ENCODE measurements at places on chromosomes 1 and 21.

GRCh38 chr1:29603622-29604021 lies 367.3 kb downstream of the PTPRU start:
- no peak for DNase-seq

DNA sequence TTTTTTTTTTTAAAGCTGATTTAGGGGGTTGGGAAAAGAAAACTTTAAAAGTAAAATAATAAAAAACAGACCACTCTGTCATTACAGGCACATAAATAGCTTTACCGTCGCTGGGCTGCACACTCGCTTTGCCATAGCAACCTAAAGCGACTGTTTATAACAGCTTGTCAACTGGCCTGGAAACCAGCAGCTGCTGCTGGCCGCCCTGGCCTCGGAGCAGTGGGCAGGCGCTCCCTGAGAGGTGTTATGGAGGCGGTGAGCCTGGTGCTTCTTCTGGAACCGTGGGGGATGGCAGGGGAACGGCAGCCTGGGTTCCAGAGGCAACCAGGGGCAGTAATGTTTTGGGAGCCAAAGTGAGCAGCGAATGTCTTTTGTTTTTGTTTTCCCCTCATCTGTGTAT lies 45.7 kb downstream of the ATP2B4 start:
- peak; percentile 57 for DNase-seq

GRCh38 chr1:162285149-162285561 lies 91.5 kb downstream of the SPATA46 start:
- no peak for DNase-seq

DNA sequence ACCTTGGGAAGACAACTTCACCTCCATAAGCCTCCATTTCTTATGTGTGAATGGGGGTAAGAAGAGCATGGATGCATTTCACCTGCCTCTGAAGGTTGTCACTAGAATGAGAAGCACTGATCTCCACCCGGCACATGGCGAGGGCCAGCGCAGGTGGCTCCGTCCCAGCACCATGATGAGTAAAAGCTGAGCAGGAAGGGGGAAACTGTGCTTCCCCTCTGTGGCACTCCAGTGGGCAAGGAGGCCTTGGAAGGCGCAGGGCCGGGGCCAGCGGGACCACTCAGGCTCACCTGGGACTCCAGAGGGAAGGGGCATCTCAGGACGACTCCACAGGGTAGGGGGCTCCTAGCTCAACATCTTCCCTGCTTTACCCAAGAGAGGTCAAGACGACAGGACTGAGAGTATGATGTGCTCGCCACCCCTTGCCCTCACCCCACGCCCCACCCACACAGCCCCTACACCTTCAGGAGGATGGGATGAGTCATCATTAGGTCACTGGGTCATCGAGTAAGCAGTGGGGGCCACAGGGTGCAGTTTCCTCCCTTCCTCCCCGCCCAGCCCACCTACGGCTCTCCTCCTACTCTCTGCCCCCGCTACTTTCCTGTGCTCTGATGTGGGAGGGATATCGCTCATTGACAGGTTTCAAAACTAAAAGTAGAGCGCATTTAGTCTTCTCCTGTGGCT lies 112.1 kb downstream of the HIVEP3 start:
- DNase-seq: no peak

DNA sequence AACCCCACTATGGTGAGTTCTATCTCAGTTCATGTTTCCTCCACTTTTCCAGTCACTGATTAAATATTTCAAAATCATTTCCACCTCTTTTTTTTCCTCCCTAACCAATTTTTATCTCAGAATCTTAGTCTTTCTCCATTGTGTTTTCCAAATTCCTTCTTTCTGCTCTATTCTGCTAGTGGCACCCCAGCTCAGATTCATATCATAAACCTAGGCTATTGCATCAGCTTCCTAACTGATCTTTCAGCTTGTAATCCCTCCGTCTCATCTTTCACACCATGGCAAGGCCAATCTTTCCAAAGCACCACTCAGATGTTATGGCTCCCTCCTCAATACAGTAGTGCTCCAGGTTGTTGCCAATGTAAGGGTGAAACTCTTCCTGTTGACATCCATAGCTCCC lies 631.9 kb downstream of the PLPP3 start:
- DNase-seq: no peak

GRCh38 chr1:116256286-116256649 lies 116.8 kb upstream of the ATP1A1 start:
- no peak for DNase-seq

DNA sequence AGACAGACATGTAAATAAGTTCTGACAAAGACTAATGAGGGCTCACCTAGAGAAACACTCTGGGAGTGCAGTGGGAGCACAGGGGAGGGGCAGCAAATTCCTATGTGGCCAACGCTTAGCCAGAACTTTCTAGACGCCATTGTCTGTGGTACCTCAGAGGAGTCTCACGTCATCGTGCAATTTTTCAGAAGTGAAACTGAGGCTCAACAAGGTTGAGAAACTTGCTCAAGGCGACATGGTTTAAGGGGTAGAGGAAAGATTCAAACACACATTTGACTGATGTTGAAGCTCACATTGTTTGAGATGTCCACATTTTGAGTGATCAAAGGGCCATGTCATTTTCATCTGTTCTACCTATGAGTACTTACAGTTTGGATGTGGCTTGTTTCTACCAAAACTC lies 152.6 kb upstream of the LMO4 start:
- no peak for DNase-seq

DNA sequence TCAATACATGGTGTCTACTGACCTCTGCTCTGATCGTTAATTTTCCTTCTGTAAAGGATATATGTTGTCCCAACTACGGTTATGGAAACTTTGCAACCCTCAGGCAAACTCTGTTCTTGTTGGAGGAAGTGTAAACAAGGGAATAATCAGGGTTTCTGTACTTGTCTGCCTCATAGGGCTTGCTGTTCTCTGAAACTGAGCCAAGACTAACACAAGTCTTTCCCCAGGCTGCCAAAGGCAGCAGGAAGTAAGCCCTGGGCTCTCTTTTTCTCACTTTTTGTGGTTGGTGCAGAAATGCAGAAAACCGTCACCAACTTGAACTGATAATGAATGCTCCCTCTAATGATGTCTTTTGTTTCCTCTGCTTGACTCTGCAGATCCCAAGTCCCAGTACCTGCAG lies 7.6 kb downstream of the CYP4X1 start:
- no peak for DNase-seq

GRCh38 chr1:31815307-31815645 lies 546 bp downstream of the SPOCD1 start:
- DNase-seq: peak; percentile 2

DNA sequence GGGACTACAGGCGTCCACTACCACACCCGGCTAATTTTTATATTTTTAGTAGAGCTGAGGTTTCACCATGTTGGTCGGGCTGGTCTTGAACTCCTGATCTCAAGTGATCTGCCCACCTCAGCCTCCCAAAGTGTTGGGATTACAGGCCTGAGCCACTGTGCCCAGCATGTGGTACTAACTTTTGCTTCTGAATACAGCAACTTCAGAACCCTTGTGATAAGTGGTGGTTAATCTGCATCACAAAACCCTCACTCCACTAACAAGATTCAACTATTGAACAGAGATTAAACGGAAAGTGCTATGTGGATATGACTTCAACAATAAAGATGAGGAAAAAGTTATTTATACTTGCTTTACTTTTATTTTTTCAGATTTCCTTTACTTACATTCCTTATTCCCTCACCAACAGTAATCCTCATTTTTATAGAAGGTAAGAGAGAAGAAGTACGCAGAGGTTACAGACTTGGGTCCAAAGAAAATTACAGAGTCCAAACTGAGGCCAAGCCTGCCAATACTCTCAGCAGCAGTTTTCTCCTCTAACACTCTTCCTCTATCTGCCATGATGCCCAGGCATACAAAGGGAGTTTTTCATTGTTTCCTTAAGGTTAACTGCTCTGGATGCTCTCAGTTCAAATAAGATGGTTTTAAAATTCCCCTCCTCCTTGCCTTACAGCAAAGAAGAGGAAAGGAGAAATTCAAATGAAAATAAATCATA lies 44.3 kb downstream of the SLC16A1 start:
- DNase-seq: no peak

DNA sequence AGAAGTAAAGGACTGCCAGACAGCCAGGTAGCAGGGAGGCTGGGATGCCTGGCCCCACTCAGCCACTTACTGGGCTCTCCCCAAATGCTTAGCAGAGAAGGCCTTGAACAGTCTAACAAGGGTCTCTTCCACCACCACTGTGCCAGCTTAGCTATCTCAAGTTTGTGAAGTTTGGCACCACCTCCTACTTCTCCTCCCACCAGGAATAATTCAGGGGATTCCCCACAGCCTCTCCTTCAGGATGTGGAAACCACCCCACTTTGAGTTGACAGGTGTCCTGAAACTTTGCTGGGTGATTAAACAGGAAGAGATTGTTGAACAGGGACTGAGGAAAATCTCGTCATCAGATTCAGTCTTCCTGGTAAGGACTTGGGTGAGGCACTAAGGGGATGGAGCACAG lies 59.4 kb upstream of the ATP1B1 start:
- no peak for DNase-seq

DNA sequence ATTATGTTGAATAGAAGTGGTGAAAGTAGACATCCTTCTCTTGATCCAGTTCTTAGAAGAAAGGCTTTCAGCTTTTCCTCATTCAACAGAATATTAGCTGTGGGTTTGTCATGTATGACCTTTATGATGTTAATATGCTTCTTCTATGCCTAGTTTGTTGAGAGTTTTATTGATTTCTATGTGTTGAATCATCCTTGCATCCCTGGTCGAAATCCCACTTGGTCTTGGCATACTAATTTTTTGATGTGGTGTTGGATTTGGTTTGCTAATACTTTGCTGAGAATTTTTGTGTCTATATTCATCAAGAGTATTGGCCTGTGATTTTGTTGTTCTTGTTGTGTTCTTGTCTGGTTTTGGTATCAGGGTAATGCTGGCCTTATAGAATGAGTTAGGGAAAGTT lies 20.9 kb downstream of the CD55 start:
- no peak for DNase-seq

DNA sequence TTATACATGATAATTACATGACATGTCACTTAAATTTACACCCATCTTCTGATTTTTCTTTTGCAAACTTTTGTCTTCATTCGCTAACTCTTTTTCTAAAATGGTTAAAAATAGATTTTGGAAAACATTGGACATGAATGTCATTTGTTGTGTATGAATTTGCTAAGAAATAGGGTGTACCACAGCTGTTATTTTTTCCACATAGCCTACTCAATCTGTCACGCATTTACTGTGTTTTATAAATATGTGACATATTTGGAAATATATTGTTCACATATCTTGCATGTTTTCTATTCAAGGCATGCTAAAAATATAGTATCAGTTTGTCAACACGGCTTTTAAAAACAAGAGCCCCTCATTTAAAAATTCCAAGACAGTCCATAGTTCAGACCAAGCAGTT lies 47.9 kb upstream of the TARBP1 start:
- no peak for DNase-seq

GRCh38 chr1:115762779-115763178 lies 5.7 kb downstream of the CASQ2 start:
- no peak for DNase-seq

GRCh38 chr1:91172541-91172940 lies 150.7 kb upstream of the ZNF644 start:
- DNase-seq: no peak

- DNase-seq: peak; percentile 58
Observed at GRCh38 chr21:44337941-44338895, 972 bp downstream of the CFAP410 start.

DNA sequence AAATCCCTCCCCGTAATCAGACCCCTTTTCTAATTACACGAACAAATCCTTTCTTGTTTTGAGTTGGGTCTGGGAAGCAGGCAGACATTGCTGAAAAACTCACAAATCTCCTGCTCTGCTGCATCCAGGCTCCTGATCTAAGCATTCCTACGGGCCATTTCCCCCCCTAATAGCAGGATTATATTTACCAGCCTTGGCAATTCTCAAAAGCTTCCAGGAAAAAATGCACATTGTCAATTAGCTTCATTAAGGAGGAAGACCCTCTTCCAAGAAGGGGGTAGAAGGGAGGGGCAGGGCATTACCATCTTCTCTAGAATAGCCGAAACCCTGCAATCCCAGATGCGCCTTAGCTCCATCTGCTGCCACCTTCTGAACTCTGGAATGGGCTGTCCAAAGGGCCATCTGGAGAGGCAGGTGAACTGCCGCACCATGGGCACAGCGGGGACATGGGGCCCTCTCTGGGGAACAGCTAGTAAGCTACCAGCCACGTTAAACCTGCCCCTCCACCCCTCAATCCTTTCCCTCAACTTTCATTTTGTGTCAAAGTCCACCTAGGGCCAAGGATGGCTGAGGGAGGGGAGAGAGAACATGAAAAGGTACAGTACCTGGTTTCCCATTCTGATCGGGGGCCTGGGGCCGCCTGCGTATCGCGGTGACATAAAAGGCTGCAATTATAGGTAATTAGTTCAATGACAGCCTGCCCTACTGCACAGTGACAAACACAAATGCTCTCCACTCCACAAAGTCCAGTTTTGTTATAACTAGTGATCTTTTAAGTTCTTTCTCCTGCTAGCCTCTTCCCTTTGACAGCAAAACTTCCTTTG lies 56.8 kb downstream of the MRPL37 start:
- DNase-seq: no peak

- no peak for DNase-seq
Observed at GRCh38 chr1:15258833-15259621, 12.0 kb downstream of the FHAD1 start.

DNA sequence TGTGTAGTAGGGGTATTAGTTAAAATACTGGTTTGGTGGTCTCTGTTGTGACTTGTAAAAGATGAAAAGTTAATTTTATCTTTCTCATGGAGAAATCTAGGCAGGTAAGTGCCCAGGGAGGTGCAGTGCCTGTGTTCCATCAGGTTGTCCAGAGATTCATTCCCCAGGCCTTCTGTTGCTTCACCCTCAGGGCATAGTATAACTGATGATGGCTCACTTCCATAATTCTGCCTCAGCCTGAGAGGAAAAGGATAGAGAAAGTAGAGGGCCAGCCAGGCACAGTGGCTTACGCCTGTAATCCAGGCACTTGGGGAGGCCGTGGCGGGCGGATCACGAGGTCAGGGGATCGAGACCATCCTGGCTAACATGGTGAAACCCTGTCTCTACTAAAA lies 153.9 kb downstream of the FMN2 start:
- no peak for DNase-seq

- DNase-seq: no peak
Observed at GRCh38 chr1:125065092-125065820, 3880.5 kb downstream of the SRGAP2C start.

DNA sequence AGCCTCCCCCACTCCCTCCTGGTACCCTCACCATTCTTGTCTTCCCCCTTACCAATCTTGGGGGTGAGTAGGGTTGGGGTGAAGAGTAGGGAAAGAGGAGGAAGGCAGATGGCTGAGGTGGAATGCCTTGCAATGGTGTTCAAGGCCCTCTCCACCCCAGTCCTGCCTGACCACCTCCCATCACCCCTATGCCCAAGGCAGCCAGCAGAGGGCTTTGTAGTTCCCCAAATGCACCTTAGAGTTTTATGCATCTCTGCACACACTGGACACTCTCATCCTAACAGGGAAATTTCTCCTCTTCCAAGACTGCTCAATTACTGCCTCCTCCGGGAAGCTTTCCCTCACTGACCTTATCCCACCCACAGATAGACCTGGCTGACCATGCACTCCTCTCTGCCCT lies 15.4 kb downstream of the KIF17 start:
- DNase-seq: peak; percentile 45
